ENCODE measurements at places on chromosomes 3 and 15.

GRCh38 chr3:4241595-4242170, 61.5 kb upstream of the SETMAR start:
- no peak for DNase-seq

- no peak for DNase-seq
These were observed 126.8 kb downstream of the DLG1 start for GRCh38 chr3:197171481-197172067.

DNA sequence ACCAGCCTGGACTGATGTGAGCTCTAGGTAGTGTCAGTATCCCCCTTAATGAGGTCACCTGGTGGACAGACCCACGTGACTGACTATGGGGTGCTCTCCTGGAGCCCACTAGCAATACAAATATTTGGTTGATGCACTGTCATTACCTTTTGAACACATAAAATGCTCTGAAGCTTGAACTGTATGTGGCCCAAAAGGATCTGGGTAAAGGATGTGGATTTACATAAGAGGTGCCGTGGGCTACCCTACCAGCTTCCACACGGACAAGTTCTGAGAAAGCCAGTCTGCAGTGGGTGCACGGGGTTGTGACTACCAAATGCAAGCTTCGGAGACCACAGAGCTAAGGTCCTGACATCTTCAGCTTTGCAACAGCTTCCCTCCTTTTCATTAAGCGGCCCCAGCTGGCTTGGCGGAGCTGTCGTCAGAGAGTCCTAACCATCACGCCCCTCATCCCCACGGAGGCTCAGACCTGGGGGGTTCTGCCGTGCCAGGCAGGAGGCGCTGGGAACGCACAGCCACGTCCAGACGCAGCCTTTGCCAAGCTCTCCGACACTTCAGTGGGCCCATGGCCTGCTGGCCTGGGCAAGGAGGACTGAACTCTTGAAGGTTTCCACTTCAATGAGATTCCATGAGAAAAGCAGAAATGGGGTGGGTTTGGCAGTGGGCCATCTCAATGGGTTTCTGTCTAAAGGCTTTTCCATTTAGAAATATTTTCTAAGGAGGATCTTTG, 228.3 kb downstream of the ADAMTS17 start:
- no peak for DNase-seq

GRCh38 chr15:75775296-75776064, 62.8 kb upstream of the CSPG4 start:
- DNase-seq: no peak

DNA sequence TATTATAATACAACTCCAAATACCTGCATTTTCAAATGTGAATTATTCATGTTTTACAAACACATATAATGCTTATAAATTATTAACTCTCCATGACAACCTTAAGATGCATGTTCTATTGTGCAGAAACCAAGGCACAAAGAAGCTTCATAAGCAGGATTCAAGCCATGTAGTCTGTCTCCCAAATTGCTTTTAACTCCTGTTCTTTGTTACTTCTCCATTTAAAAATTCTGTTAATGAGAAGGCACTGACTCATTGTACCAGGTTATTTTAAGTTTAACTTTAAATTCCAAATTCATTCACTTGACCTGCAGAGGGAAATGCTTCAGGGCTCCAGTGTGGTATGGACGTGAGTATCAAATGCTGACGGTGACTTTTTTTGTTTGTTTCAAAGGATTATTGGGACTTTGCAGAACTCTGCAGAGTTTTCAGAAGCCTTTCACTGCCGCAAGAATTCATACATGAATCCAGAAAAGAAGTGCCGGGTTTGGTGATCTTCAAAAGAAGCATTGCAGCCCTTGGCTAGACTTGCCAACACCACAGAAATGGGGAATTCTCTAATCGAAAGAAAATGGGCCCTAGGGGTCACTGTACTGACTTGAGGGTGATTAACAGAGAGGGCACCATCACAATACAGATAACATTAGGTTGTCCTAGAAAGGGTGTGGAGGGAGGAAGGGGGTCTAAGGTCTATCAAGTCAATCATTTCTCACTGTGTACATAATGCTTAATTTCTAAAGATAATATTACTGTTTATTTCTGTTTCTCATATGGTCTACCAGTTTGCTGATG, 100.0 kb downstream of the MME start:
- no peak for DNase-seq

DNA sequence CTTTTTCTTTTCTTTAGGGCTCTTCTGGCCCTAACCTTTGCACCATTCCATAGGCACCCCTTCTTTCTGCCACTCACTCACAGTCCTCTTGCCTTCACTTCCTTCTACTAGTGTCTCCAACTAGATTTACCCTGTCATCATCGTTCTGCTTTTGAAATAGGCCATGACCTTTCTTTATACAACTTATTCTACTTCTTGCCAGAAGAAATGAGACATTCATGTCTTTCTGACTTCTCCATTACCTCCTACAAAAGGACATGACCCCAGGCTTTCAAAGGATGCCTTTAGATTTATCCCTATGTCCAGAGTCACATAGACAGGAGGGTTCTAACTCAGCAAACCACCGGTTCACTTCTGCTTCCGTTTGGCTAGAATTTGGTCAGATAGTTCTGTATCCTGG, 336.4 kb upstream of the LRRFIP2 start:
- no peak for DNase-seq

DNA sequence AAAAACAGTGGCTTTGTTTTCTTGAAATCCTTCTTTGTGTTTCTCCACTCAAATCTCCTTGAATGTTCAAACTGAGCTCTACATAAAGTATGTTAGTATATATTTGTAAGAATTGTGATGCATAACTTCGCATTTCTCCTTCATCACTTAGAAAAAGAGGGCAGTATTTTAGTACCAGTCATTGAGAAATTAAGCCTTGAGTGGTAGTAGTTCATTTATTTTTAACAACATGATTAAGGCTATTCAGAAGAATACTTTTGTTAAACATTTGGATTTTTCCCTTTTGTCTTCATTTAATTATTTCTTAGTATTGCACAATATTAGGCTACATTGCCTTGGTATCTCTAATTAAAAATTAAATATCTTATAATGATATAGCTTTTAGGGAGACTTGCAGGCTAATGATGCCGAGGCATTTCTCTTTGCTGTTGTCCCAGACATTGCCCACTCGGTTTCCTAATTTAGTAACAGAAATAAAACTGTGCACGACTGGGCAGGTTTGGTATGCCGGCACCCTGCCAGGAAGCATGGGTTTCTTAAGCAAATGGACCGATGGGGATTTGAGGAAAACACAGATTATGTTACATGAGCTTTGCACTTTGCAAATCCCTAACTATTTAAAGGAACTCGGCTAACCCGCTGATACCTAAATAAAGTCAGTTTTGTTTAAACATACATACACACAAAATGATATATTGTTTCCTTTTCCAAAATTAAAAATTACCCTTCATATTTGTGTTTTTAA, 54.7 kb downstream of the LRRC28 start:
- DNase-seq: peak; percentile 89

DNA sequence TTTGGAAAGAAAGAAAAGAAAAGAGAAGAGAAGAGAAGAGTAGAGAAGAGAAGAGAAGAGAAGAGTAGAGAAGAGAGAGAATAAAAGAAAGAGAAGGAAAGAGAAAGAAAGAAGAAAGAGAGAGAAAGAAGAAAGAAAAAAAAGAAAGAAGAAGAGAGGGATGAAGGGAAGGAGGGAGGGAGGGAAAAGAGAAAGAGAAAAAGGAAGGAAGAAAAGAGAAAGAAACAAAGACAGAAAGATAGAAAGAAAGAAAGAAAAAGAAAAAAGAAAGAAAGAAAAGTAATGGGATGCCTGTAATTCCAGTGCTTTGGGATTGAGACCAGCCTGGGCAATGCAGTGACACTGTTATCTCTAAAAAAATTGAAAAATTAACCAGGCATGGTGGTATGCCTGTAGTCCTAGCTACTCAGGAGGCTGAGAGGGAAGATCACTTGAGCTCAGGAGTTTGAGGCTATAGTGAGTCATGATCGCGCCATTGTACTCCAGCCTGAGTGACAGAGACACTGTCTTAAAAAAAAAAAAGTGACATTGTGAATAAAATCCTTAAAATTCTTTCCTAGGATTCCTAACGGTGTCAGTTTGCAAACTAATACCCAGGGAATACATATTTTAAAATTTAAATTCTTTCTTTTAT, 1.7 kb downstream of the RASL12 start:
- DNase-seq: no peak

- DNase-seq: no peak
These were observed 155.2 kb downstream of the DNAJB8 start for GRCh38 chr3:128311441-128311844.

DNA sequence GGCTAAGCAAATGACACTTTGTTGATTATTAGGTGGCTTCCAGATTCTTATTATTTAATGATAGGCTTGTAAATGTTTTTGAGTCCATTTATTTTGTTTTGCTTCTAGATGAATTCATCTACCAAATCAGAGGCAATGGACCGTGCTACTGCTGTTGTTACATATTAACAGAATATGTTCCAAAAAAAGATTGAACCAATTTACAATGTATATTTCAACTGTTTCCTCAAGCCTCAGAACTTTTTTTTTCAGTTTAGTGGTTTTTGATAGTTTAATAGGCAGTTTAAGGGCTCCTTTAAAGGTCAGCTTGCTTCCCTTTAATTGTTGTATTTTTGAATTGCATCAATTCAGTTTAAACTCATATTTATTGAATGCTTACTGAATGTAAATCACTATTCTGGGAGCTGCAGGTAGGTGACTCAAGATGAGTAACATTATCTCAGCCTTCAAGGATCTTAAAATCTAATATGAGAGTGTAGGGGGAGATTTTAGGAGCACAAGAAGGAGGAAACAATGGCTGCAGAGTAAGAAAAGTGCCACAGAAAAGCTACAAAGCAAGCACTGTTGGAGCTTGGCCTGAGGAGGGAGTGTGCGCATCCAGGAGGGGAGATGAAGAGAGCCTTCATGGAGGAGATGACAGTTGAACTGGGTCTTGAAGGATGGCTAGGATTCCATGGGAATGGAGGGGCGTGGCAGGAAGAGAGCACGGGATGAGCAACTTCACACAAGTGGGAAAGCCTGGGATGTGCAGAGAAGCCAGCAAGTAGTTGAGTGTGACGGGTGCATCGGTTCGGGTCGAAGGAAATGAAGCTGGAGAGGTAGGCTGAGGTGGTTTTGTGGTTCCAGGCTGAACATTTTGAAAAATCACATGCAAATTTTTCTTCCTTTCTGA, 14.7 kb downstream of the MAP2K1 start:
- DNase-seq: peak; percentile 67

Measured in bronchial epithelial cell (primary cell).